ENCODE measurements at places on chromosomes 11 and 22.
A peak's percentile ranks its signal among the peaks of the same experiment; 100 is the strongest.

DNA sequence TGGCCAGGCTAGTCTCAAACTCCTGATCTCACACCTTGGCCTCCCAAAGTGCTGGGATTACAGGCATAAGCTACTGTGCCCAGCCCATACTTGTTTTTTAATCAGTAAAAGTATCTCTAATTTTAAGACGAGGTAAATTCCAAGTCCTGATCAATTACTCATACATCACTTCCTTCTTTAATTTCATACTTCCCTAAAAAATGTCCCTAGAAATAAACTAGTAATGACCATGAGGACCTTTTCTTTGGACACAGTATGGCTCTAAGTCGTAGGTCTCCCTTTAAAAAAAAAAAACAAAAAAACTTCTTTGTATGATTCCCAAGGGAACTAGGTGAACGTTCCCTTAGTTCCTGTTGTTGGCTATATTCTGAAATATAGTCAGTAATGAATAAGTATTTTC lies 29.8 kb downstream of the NUP98 start:
- DNase-seq, result no peak

DNA sequence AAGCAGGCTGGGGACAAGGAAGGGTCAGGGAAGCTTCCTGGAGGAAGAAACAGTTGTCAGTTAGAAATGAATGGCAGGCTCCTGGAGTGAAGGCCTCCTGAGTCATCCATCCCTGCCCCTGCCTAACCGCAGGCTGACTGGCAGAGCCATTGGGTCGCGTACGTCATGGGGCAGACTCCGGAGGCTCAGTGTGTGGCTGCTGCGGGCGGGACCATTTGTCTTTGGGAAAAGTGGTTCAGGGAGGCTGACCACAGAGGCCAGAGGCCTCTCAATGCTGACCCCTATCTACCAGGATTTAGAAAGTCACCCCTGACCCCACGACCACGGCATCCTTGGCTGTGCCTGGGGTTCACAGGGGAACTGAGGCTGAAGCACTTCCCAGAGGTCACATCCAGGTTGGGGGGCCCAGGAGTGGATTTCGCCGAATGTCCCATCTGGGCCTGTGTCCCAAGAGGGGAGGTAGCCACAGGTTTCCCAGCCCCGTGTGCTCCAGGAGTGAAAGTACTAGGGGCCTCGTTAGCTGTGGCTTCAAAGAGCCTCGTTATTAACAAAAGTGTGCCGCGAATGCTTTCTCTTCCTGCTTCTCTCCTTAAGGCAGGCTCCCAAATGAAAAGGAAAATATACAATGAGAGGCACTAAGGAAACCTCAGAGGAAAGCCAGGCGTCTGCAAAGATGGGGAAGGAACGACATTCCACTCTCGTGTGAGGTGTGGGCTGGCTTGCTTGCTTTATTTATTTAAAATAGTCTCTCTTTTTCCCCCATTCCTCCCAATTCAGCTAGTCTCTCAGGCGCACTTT lies 58.9 kb downstream of the FLRT1 start:
- no peak for DNase-seq

DNA sequence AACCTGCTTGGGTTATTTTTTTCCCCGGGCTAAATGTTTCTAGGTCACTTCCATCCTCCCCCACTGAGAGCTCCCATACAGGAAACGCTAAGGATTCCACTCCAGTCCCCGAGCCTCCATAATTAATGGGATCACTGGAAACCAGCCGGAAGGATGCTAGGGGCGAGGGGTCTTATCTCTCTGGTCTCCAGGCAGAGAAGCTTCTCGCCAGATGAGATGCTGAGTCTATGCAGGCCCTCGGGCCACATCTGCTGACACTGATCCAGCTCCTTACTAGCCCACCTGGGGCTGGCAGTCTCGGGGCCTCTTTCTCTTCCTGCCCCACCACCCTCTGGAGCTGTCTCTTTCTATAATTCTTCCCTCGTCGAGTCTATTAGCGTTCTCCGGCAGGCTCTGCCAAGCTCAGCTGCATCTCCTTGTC lies 125.9 kb upstream of the SYT13 start:
- DNase-seq, result no peak

DNA sequence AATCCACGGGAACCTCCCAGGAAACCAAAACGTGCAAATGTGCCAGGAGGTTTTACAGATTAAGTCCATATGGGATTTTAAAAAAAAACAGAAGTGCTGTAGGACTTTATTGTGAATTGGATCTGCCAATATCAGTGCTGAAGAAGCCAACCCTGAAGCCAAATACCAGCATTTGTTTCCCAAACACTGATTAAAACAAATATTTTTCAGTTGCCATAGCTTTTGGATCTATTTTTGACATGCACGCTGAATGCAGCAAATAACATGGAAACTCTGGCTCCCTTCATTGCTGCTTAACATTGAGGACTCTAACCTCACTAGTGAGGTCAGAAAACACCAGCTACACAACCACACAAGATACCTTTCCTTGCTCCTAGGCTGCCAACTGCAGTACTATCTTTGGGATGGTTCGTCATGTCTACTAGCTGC lies 28.4 kb upstream of the SIK2 start:
- no peak for DNase-seq

DNA sequence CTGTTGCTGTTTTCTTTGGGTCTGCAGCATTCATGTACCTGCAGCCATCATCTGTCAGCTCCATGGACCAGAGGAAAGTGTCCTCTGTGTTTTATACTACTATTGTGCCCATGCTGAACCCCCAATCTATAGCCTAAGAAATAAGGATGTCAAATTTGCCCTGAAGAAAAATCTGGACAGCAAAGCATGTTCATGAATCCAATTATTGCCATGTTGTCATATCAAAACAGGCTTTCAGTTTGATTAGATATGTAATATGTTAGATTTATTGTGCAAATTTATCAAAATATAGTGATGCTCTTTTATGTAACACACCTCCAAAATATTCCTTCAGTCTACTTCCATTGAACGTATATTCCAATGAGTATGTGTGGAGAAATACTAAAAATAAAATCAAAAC lies 15.4 kb upstream of the OR8G1 start:
- no peak for DNase-seq

DNA sequence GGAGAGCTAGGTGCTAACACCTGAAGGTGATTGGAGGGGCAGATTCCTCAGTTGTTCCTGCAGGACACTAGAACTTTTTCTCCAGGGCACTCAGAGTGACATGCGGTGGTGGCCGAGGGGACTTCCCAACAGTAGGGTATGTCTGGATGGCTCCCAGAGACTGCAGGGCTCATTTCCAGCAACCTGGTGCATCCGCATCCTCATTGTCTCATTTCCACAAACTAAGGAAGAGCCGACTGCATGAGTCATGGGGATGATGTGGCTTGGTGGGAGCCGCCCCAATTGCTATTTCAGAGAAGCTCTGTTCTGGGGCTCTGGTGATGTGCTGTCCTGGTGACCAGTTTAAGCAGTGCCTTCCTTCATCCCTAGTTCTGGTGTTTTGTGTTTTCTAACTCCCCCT lies 2.8 kb upstream of the ROBO4 start:
- no peak for DNase-seq

GRCh38 chr11:111841370-111842053 lies 29.9 kb downstream of the ALG9 start:
- peak; percentile 89 for DNase-seq

- DNase-seq, result no peak
These were observed 284.6 kb upstream of the ZC3H12C start for GRCh38 chr11:109808569-109808968.

DNA sequence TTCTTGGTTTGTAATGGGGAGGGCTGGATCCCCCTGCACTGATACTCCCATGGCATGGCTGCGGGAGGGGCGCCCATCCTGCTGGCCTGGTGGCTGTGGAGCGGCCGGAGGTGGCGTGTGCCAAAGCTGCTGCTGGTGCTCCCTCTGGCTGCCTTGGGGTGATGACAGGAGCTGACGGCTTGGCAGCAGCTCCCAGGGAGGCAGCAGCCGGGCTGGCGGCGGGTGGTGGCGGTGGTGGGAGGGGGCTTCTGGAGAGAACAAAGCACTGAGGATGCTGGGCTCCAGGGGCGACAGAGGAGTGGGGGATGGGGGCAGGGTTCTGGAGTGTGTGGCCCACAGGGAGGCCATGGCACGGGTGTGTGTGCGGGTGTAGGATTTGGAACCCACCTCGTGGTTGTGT lies 11.4 kb upstream of the MPPED1 start:
- DNase-seq, result no peak

GRCh38 chr11:34243600-34244464 lies 114.0 kb downstream of the ABTB2 start:
- DNase-seq, result peak; percentile 14

GRCh38 chr11:88353835-88354496 lies 16.4 kb upstream of the CTSC start:
- DNase-seq, result no peak
